Urinary bladder (tissue), 4 donors: ENCODE measurements at places on chromosomes 11 and 22. TPM values are rescaled to one million over a fixed set of nuclear protein-coding genes. Genes with fewer than 3 reads are reported as not detected.

GRCh38 chr11:132674151-132674550 is 858.1 kb downstream of the OPCML start:
- DNase-seq: no peak

DNA sequence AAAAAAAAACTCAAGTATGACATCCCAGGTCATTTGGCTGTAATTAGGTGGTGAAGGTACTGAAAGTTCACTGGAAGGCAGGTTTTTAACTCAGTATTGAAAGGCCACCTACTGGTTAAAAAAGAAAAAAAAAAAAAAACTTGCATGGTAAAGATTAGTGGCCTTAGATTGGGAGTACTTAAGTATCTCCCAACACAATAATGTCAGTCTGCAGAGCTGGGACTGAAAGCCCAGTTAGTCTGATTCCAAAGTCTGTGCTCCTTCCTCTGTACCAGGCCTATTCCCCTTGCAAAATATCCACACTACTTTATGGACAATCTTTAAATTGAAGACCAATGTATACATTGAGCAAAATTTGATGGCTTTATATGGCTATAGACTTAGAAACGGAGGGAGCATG is 85.5 kb downstream of the NOX4 start:
- no peak for DNase-seq

Gene YPEL1
- 5.5 TPM for polyA plus RNA-seq

DNA sequence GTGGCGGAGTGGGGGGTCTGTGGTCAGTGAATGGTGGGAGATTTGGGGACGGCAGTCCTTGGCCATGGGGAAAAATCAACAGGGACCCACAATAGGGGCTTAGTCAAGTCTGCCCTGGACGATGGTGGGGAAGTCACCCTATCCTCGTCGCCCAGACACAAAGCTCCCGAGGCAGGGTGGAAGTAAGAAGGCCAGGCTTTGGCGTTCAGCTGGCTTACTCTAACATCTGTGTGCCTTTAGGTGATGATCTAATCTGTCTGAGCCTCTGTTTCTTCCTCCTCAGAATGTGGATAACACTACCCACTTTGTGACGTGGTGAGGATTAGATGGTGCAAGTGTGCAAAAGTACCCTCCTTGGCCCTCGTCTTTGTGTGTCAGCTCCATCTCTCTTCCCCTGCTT is 192.2 kb downstream of the ST3GAL4 start:
- DNase-seq: no peak

- no peak for DNase-seq
These were observed 37.4 kb downstream of the FBLN1 start for GRCh38 chr22:45540122-45540521.

Gene ATXN10
- 63.6 TPM for polyA plus RNA-seq

DNA sequence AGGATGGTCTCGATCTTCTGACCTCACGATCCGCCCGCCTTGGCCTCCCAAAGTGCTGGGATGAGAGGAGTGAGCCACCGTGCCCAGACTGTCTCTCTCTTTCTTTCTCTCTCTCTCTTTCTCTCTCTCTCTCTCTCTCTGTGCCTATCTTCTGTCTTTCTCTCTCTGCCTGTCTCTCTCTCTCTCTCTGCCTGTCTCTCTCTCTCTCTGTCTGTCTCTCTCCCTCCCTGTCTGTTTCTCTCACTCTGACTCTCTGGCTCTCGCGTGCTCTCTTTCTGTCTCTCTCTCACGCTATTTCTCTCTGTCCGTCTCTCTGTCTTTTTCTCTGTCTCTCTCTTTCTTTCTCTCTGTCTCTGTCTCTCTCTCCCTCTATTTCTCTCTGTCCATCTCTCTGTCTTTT is 3911.2 kb upstream of the OR11H1 start:
- DNase-seq: no peak

GRCh38 chr11:120332822-120333716 is 3.1 kb upstream of the ARHGEF12 start:
- no peak for DNase-seq

Gene LDHAL6A
- polyA plus RNA-seq: not detected

Gene SLC35E4
- 5.3 TPM for polyA plus RNA-seq

GRCh38 chr11:73493956-73494598 is 103.8 kb downstream of the FAM168A start:
- DNase-seq: peak; percentile 10

Gene OR51B4
- polyA plus RNA-seq: not detected

- DNase-seq: no peak
These were observed 39.0 kb downstream of the RTL6 start for GRCh38 chr22:44459041-44459440.

- no peak for DNase-seq
These were observed 63.0 kb upstream of the ALX4 start for GRCh38 chr11:44372989-44373388.

Gene HTR3B
- not detected for polyA plus RNA-seq

- no peak for DNase-seq
These were observed 12.3 kb downstream of the TSPAN32 start for GRCh38 chr11:2314136-2314524.

DNA sequence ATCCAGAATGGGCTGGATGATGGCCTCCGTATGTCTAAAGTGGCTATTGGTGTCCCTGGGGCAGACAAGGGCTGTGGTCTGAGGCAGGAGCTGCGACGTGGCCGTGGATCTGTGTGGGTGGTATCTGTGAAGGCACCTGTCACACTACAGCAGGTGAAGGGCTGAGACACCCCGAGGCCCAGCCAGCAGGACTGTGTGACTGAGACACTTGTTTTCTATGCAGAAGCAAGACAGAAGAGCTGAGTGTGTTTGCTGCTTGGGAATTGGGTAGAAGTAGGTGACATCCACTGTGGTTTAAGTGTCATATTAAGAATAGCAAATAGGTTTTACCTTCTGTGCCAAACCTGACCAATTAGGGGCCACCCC is 35.0 kb downstream of the AMPD3 start:
- no peak for DNase-seq

GRCh38 chr11:113184498-113184897 is 129.9 kb upstream of the TTC12 start:
- no peak for DNase-seq

Gene MS4A6A
- polyA plus RNA-seq: 87.3 TPM
